Peyer's patch (tissue), 4 donors: ENCODE measurements at places on chromosomes 7 and 10. TPM values are rescaled to one million over a fixed set of nuclear protein-coding genes. Genes with fewer than 3 reads are reported as not detected.

DNA sequence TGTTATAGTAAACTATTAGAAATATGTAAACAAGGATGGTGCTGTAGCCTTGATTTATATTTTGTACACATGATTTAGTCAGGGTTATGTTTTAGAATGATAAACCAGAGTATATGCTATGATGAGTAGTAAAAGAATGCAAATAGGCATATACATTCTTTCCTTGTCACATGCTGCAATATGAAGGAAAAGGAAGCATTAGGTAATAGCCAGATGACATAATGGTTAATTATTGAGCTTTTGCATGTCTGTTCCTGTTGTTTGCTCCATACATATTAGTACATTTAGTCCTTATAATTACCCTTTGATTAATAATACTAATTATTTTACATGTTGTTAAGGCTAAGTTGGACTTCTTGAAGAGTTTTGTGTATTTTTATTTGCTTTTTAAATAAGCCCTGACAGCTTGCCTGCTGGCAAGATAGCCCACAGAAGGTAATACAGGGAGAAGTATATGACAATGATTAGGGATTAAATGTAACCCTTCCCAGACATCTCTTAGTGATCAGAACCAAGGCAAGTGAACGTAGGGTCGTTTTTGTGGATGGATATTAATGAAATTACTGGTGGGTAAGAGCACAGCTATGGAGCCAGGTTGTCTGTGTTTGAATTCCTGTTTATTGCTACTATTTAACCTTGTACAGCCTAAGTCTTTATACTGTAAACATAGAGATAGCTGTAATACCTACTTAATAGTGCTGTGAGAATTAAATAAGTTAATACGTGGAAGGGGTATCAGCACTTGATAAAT is 68.4 kb downstream of the PHTF2 start:
- H3K36me3 ChIP-seq: no peaks in the 10 kb centered on the region
- H3K27me3 ChIP-seq: no peaks in the 10 kb centered on the region
- H3K27ac ChIP-seq: no peak overlapping the region

DNA sequence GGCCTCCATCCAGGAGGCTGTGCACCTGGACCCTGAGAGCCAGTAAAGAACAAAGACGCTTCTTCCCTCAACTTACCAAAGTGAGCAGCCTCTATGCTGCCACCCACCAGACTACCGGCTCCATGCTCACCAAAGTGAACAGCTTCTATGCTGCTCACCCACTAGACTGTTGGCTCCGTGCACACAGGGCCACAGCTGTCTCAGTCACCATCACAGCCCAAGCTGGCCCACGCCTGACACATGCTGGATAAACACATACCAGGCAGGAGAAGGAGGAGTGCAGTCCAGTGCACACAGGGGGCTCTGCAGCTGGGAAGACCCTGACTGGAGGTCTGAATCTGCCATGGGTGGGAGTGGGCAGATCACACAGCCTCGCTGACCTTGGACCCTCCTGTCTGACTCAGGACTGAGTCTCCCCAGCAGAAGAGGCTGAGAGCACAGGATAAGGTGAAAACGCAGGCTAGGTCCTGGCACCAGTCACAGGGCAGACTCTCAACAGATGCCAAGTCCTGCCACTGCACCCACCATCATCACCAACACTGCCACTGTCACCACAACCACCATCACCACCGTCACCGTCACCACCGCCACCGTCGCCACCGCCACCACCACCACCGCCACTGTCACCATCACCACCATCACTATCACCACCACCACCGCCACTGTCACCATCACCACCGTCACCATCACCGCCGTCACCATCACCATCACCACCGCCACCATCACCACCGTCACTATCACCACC is 130.9 kb downstream of the MAD1L1 start:
- DNase-seq: no peak
- no peak overlapping the region for H3K4me3 ChIP-seq
- H3K27ac ChIP-seq: no peak overlapping the region
- no peaks in the 10 kb centered on the region for H3K4me1 ChIP-seq
- H3K36me3 ChIP-seq: no peaks in the 10 kb centered on the region
- no peaks in the 10 kb centered on the region for H3K27me3 ChIP-seq

DNA sequence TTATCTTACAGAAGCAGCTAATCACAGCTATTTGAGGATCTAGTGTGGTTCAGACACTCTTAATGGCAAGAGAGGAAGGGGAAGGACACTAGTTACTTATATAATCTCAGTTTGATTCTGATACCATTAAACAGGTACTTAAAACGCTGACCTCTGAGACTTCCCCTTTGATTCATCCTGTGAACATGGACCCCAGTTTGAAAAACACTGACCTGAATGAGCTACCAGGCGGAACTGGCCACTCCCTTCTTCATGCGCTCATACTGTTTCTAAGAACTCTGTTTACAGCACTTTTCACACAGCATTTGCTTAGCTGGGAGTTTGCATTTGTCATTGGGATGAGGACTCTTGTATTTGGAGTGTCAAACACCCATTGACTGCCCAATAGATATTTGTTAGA is 45.7 kb downstream of the BEND7 start:
- peak overlapping the region; percentile 27 for H3K27ac ChIP-seq
- peaks cover 18% of the 10 kb centered on the region for H3K36me3 ChIP-seq
- peak; percentile 43 for DNase-seq

- no peaks in the 10 kb centered on the region for H3K27me3 ChIP-seq
- H3K4me3 ChIP-seq: no peak overlapping the region
- no peaks in the 10 kb centered on the region for H3K4me1 ChIP-seq
- H3K27ac ChIP-seq: no peak overlapping the region
- H3K36me3 ChIP-seq: no peaks in the 10 kb centered on the region
- DNase-seq: no peak
Observed at GRCh38 chr10:123945325-123945920, 53.8 kb upstream of the CPXM2 start.

Gene PAPSS2
- total RNA-seq: 166 TPM

Gene GPC2
- 16.5 TPM for total RNA-seq

Gene HTR5A
- not detected for total RNA-seq

Gene VWC2
- not detected for total RNA-seq

Gene TAC1
- 3.1 TPM for total RNA-seq
